ENCODE measurements at places on chromosomes 16 and 17. TPM values are rescaled to one million over a fixed set of nuclear protein-coding genes. Genes with fewer than 3 reads are reported as not detected.

Gene IRX5
- not detected for total RNA-seq

Gene GPR179
- total RNA-seq = 0.07 TPM

Gene NME3
- 36.5 TPM for total RNA-seq

Gene TAOK2
- 44.3 TPM for total RNA-seq

Gene IRF8
- total RNA-seq = 19.2 TPM

Gene GP2
- total RNA-seq = not detected

Gene TP53TG3C
- total RNA-seq = not detected

Gene TLCD3A
- 12.1 TPM for total RNA-seq

Gene CFDP1
- total RNA-seq = 39.1 TPM

Gene CCDC154
- total RNA-seq = 2.3 TPM

Gene TMEM235
- not detected for total RNA-seq

Gene IGFALS
- not detected for total RNA-seq

Gene GNG13
- total RNA-seq = not detected

Gene CLEC18B
- total RNA-seq = not detected

Gene STH
- total RNA-seq = not detected

Gene SPN
- total RNA-seq = 144 TPM

Gene KCNH4
- total RNA-seq = 1.7 TPM

Gene RASD1
- total RNA-seq = 1.1 TPM

DNA sequence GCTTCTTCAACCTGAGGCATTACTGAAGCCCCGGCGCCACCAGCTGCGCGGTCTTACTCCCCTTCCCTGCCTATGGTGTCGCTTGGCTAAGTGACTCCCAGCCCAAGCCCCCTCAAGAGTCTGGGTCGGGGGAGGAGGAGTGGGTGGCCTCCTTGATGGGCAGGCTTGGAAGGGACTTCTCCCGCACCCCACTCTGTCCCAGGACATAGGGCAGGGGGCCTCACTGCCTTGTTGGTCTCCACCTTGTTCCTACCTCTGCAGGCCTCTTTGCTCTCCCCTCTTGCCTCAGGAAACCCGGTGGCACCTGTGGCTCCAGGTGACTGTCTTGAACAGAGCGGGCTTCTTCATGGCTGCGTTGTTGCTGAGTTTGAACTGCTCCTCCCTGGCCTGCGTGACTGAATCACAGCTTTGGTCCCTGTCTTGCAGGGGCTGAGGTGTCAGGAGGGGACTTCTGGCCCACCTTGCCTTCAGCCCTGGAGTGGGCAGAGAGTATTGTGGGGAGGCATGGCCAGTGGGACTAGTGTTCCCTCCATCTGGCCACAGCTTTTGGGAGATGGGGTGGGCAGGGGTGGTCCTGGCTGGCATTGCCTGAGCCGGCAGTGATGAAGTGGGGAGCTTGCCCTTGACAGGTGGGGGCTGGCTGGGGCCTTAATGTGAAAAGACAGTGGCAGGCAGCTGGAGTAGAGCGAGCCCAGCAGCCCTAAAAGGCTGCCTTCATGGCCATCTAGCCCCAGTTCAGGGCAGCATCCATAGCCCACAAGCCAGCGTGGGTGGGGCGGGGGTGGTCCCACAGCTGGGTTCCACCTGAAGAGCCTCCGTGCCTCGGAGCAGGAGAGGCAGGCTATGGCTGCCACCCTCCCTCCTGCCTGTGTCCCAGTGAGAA is 7.3 kb downstream of the CBX2 start:
- H3K27me3 ChIP-seq = peaks cover 15% of the 10 kb centered on the region
- peaks cover 3% of the 10 kb centered on the region for H3K4me1 ChIP-seq
- H3K36me3 ChIP-seq = no peaks in the 10 kb centered on the region
- H3K27ac ChIP-seq = no peak overlapping the region
- H3K4me3 ChIP-seq = no peak overlapping the region
- no peak for DNase-seq

GRCh38 chr16:74083541-74083940 is 213.1 kb upstream of the PSMD7 start:
- no peak for DNase-seq
- H3K27me3 ChIP-seq = no peaks in the 10 kb centered on the region
- H3K4me1 ChIP-seq = no peaks in the 10 kb centered on the region
- H3K4me3 ChIP-seq = no peak overlapping the region

- H3K36me3 ChIP-seq = no peaks in the 10 kb centered on the region
- peaks cover 55% of the 10 kb centered on the region for H3K4me1 ChIP-seq
- no peaks in the 10 kb centered on the region for H3K27me3 ChIP-seq
- H3K27ac ChIP-seq = peak overlapping the region; percentile 80
These were observed 755 bp downstream of the PIEZO1 start for GRCh38 chr16:88784074-88784855.

DNA sequence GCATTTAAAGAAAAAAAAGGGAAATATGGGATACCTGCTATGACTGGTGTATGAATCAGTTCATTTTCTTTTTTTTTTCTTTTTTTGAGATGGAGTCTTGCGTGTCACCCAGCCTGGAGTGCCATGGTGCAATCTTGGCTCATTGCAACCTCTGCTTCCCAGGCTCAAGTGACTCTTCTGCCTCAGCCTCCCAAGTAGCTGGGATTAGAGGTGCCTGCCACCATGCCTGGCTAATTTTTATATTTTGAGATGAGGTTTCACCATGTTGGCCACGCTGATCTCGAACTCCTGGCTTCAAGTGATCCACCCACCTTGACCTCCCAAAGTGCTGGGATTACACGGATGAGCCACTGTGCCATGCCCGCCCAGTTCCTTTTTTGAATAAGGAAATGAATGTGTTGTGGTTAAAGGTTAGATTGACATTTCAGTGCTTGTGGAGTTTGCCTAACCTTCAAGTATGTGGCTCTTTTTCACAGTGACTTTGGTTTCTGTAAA is 7.7 kb downstream of the HAPSTR1 start:
- peaks cover 36% of the 10 kb centered on the region for H3K36me3 ChIP-seq
- DNase-seq = no peak
- no peak overlapping the region for H3K27ac ChIP-seq

- peak; percentile 94 for DNase-seq
- H3K36me3 ChIP-seq = peaks cover 15% of the 10 kb centered on the region
- H3K27ac ChIP-seq = peak within 1 kb of the TSS; percentile 86
- no peaks in the 10 kb centered on the region for H3K27me3 ChIP-seq
- peak within 1 kb of the TSS; percentile 90 for H3K4me3 ChIP-seq
- H3K4me1 ChIP-seq = peaks cover 44% of the 10 kb centered on the region
These were observed at the start of gene SOCS3 for GRCh38 chr17:78359997-78360370. SOCS3 (minus strand) TSS chr17:78360077; CDS start chr17:78359095, 982 bp downstream.

GRCh38 chr17:28735242-28735722 is 6.7 kb downstream of the NEK8 start:
- H3K27ac ChIP-seq = peak overlapping the region; percentile 31
- no peak overlapping the region for H3K4me3 ChIP-seq
- no peak for DNase-seq
- no peaks in the 10 kb centered on the region for H3K27me3 ChIP-seq
- H3K36me3 ChIP-seq = no peaks in the 10 kb centered on the region

DNA sequence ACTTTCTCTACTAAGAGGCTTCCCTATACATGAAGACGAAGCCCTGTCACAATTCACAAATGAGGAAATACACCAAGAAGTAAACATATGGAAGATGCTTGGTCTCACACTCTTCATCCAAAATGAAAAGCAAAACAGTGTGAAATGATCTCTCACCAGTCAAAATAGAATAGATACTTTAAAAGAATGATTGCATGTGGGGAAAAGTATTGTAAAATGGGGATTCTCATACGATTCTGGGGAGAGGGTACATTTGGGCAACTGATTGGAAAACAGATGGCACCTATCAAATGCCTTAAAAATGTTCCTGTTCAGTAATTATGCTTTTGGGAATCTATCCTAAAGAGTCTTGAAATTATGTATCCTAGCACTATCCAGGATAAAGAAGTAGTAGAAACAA is 78.1 kb downstream of the ASIC2 start:
- DNase-seq = no peak
- H3K4me1 ChIP-seq = no peaks in the 10 kb centered on the region
- H3K36me3 ChIP-seq = no peaks in the 10 kb centered on the region
- H3K27ac ChIP-seq = no peak overlapping the region

GRCh38 chr16:65773301-65773874 is 593.1 kb upstream of the CDH5 start:
- no peak overlapping the region for H3K4me3 ChIP-seq
- no peaks in the 10 kb centered on the region for H3K36me3 ChIP-seq
- no peaks in the 10 kb centered on the region for H3K4me1 ChIP-seq
- no peak for DNase-seq

DNA sequence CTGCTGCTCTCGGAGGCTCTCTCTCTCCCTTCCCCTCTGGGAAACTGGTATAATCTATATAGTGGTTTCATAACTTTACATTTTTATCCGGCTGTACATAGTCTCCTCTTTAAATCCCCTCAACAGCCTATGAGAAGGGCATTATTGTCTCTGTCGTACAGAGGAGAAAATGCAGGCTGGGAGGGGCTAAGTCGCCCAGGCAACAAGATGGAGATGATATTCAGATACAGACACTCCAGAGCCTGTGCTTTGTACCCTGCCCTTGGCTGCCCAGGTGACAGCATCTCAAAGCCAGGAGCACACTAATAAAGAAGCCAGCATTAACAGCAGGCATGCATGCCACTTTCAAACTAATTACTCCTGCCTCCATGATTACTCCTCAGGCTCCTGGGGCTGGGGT is 4.7 kb upstream of the EIF1 start:
- H3K4me3 ChIP-seq = no peak overlapping the region
- no peak for DNase-seq
- H3K27me3 ChIP-seq = no peaks in the 10 kb centered on the region
- peaks cover 17% of the 10 kb centered on the region for H3K4me1 ChIP-seq
- no peak overlapping the region for H3K27ac ChIP-seq

DNA sequence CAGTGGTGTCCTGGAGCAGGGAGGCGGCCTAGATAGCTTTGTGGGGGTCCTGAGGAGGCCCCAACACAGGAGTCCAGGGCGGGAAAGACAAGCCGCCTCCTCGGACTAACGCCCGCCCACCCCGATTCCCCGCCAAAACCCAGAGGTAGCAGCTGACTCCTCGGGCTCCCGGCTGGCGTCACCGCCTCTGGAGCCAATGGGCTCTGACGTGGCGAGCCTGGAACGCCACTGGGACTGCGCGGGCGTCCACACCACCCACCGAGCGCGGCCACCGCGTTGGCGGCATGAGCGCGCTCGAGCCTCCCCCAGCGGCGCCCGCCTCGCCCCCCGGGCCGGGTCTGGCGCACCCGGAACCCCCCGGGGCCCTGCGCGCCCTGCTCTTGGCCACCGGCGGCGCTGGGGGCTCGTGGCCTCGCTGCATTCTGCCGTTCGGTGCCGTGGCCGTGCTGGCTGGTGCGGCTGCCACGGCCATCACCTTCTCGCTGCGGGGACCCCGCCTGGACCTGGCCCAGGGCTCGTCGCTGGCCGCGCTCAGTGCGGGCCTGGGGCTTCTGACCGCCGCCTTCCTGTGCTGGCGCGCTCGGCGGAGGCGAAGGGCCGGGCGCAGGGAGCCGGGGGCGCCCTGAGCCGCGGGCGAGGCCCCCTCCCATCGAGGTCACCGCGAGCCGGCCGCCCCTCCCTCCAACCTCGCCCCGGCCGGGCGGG is 3.4 kb upstream of the NTN3 start:
- H3K4me1 ChIP-seq = peaks cover 5% of the 10 kb centered on the region
- H3K27ac ChIP-seq = no peak overlapping the region
- peaks cover 28% of the 10 kb centered on the region for H3K27me3 ChIP-seq

DNA sequence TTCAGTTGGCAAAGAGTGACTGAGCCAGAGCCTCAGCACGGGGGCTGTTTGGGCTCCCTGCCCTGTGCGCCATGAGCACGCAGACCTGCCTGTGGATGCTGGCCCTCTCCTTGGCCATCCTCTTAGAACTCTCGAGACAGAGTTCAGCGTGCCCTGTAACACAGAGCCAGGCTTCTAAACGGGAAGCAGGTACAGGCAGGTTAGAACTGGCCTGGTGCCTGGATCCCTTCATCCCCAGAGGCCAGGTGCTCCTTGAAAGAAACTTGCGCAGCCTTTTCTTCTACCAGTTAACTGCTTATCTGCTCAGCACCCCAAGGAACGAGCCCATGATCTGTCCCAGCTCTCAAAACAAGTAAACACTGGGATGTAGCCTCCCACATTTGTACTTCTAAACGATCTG is 6.9 kb downstream of the CCNF start:
- H3K36me3 ChIP-seq = no peaks in the 10 kb centered on the region
- no peak overlapping the region for H3K27ac ChIP-seq
- no peak overlapping the region for H3K4me3 ChIP-seq

GRCh38 chr17:56939869-56940484 is 20.9 kb downstream of the COIL start:
- peaks cover 40% of the 10 kb centered on the region for H3K36me3 ChIP-seq
- H3K27ac ChIP-seq = no peak overlapping the region
- no peak for DNase-seq
- H3K4me1 ChIP-seq = no peaks in the 10 kb centered on the region
- no peak overlapping the region for H3K4me3 ChIP-seq

GRCh38 chr17:57685499-57686132 is 59.5 kb downstream of the CCDC182 start:
- H3K27me3 ChIP-seq = no peaks in the 10 kb centered on the region
- H3K27ac ChIP-seq = no peak overlapping the region
- DNase-seq = no peak
- no peaks in the 10 kb centered on the region for H3K36me3 ChIP-seq

DNA sequence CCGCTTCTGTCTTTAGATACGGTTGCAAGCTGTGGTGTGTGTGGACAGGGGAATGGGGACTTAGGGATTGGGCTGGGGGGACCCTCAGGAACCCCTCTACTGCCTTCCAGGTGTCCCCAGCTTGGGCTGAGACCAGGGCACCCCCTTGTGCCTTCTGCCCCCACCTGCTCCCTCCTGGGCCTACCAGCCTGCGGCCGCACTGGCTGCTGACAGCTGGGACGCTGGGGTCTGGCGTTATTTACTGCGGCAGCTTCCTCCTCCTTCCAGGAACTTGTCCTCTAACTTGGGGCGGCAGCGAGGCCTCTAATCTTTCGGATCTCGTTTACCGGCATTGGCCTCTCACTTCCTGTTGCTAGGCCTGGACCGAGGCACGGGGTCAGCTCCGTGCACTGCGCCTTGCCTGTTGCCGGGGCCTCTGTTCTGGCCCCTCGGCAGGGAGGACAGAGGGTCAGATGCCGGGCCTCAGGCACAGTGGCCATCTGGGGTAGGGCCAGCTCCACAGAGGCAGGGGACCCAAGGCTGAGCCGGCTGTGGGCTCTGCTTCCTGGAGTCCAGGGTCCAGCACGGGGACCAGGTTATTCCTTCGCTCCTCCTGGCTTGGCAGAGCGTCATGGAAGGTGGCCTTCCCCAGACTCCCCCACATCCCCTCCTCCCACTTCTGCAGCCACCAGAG is 31.8 kb downstream of the TMEM235 start:
- H3K4me1 ChIP-seq = peaks cover 51% of the 10 kb centered on the region
- no peaks in the 10 kb centered on the region for H3K36me3 ChIP-seq
- no peaks in the 10 kb centered on the region for H3K27me3 ChIP-seq
- no peak for DNase-seq
- H3K27ac ChIP-seq = peak overlapping the region; percentile 74
- no peak overlapping the region for H3K4me3 ChIP-seq

- H3K27me3 ChIP-seq = no peaks in the 10 kb centered on the region
- no peak for DNase-seq
- H3K36me3 ChIP-seq = peaks cover 59% of the 10 kb centered on the region
- H3K27ac ChIP-seq = no peak overlapping the region
- H3K4me1 ChIP-seq = no peaks in the 10 kb centered on the region
These were observed 26.4 kb downstream of the NMT1 start for GRCh38 chr17:45087504-45087975.

- peak; percentile 8 for DNase-seq
- no peaks in the 10 kb centered on the region for H3K36me3 ChIP-seq
- H3K4me1 ChIP-seq = peaks cover 4% of the 10 kb centered on the region
- H3K4me3 ChIP-seq = peak overlapping the region; percentile 58
- no peaks in the 10 kb centered on the region for H3K27me3 ChIP-seq
These were observed 637 bp downstream of the PLCG2 start for GRCh38 chr16:81779536-81780320.
